ENCODE measurements at places on chromosomes 11 and 22.

DNA sequence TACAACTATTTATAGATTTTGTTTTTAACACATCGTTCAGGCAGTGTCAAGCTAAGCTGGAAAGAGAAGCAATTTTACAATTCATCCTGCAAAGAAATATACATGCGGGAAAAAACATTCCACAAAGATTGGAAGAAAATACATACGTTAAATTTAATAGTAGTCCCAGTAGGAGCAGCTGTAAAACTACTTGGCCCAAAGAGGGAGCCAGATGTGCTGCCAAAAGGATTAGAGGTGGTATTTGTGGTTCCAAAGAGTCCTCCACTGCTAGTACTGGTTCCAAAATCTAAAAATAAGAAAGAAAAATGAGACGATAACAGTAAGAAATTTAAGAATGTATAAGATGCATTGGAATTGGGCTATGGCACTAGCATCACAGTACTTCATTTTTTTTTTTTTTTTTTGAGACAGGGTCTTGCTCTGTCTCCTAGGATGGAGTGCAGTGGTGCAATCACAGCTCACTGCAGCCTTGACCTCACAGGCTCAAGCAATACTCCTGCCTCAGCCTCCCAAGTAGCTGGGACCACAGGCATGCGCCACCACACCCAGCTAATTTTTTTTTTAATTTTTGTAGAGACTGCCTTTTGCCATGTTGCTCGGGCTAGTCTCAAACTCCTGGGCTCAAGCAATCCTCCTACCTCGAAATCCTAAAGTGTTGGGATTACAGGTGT lies 21.5 kb downstream of the NUP98 start:
- DNase-seq = no peak

DNA sequence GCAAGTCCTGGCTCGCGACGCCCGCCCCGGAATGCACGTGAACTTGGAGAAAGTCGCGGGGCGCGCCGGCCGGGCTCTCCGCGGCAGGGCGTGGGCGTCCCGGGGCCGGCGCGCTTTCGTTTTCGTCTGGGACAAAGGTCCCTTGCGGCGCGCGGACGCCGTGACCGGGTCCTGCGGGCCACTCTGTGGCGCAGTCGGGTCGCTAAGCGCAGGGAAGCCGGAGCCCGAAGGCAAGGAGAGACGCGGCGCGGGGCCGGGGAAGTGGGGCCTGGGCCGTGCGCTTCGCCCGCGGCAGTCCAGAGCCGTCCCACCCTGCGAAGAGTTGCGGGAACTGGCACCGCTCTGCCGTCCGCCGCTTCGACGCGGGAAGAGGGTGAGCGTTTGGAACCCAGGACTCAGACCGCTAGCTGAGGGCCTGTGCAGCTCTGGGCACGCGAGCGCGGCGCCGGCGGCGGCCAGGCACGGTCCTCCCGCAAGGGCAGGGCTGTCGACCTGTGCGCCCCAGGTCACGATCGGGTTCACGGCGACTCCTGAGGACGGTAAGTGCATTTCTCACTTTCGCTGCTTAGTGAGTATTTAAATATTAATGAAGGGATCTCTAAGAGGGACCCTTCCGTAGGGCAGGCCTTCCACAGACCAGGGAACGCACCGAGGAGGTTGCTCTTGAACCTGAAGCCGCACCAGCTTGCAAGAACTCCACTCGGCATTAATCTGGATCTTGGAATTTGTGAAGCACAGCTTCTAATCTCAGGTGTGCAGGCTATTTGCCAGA lies 78.0 kb upstream of the PPARA start:
- DNase-seq = no peak

- DNase-seq = no peak
Measured at GRCh38 chr22:39148727-39149535, 3.5 kb downstream of the CBX7 start.

DNA sequence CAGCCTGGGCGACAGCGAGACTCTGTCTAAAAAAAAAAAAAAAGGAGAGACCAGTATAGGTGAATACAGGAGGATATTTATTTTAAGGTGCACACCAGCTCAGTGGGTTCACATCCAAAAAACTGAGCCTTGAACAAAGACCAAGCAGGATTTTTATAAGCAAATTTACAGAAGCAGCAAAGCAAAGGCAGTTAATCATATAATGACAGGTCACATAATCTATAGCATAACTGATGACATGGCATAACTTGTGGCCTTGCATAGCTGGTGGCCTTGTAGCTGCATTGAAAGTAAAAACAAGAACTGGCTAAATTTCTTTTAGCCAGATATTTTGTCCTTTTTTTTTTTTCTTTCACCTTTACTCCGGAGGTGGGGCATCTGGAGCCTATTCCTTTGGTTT lies 2.7 kb upstream of the PLAAT3 start:
- no peak for DNase-seq

DNA sequence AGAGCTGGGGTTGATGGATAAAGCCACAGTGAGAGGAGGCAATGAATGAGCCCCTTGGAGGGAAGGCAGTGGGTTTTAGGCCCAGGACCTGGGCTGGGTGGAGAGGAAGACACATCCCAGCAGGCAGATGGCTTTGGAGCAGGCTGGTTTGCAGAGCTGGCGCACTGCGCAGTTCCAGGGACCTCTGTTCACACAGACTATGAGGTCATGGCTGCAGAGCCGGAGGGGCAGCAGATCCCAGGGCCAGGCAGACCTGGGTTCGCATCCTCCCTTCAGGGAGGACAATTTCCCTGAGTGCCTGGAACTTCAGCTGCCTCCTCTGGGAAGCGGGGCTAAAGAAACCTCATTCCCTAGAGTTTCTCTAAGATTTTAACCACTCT lies 28.2 kb upstream of the DGKZ start:
- DNase-seq = no peak

DNA sequence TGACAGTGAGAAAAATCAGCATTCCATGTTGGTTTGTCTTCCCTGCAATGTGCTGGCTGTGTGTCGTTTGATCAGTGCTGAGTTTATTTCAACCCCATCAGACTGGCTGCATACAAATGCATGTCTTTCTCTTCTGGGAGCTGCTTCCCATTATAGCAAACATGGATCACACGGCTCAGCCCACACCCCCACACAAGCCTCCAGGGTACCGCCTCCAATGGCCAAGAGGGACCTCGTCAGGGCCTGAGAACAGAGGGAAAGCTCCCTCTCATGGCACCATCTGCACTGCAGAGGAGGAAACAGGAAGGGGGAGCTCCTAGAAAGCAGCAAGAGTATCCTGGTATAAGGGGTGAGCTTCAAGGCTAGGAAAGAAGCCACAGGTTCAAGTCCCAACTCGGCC lies 214.2 kb downstream of the LARGE1 start:
- no peak for DNase-seq

DNA sequence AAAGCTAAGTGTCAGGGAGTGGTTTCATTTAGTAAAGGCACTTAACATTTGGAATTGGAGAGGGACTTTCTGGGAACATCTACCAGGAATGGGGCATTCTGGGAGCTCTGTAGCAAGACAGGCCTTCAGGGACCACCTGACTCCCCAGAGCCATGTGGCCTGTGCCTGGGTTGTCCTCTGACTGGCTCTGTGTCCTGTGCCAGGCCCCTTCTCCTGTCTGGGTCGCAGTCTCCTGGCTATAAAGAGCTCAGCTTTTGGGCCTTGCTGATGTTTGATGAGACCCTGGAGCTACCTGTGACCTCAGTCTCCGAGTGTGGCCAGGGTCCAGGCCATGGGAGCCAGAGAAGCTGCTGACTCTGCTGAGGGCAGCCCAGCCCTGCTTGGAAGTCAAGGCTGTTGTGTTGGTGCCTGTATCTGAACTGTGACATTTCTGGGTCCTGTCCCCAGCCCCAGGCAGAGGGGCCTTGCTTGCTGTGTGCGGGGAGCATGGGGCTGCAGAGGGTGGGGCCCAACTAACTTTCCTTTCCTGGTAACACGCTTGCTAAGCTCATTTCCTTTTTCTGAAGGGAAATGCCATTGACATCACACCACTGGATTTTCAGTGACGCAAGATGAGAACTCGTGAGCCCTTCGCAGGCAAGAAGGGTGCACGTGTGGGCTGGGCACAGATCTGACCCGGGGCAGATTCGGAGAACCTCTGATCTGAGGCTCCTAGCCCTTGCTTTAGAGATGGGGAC lies 41.3 kb downstream of the LRRC32 start:
- peak; percentile 93 for DNase-seq

DNA sequence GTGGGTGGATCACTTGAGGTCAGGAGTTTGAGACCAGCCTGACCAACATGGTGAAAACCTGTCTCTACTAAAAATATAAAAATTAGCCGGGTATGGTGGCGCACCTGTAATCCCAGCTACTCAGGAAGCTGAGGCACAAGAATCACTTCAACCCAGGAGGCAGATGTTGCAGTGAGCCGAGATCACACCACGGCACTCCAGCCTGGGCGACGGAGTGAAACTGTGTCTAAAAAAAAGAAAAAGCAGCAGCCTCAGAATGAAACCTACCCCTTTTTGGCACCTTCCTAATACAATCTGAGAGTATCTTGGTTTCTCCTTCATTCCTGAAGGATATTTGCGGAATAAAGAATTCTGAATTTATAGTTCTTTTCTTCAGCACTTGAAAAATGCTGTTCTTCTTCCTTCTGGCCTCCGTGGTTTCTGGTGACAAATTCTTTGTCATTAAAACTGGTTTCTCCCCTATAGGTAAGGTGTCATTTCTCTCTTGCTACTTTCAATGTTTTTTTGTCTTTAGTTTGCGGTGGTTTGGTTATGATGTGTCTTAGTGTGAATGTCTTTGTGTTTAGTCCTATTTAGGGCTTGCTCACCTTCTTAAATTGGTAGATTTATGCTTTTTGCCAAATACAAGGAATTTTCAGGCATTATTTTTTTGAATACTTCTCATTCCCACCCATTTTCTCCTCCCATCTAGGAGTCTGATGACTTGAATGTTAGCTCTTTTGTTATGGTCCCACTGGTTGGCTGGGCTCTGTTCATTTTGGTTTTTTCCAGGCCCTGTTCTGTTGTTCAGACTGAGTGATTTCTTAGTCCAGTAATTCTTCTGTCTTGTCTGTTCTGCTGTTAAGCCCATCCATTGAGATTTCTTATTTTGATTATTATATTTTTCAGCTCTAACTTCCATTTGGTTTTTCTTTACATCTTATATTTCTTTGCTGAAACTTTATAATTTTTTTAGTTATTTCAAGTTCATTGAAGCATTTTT lies 15.4 kb downstream of the ASRGL1 start:
- DNase-seq = no peak

DNA sequence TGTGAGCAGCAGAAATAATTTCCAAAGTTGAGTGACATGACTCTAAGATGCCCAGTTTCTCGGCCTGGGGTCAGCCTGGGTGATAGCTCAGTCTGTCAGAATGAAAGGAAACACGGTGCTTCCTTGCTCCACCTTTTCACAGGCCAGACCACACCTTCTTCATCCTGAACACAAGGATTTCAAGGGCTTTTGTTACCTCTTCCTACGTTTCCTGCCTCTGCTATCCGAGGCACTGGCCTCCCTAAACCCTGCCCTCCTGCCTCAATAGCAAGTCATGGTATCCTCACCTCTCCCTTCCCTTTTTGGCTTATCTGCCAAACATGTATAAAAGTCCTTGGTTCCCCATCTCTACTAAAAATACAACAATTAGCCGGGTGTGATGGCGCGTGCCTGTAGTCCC lies 1.7 kb upstream of the OR51E1 start:
- no peak for DNase-seq

DNA sequence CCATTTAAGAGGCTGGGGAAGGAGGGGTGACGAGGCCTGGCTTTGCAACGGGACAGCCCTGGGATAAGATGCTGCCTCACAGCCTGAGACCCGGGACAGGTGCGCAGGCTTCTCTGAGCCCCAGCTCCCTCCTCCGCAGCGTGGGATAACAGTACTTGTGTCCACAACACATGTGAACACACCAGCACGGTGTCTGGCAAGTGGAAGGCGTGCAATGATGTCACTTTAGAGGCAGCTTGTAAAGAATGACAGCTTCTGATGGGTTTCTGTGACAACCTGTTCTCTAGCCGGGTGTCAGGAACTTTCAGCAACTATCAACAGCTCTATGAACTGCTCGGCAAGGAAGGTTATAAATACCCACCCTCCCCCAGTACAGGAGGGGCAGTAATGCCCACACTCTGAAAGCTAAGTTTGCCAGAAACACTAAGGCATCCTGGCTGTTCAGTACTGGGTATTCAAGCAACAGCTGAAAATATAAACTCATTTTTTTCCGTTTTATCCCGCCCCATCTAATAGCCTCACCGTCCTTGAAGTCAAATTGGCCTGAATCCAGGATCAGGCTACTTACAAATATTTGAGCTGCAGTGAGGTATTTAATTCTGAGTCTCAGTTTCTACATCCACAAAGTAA lies 59.7 kb downstream of the MYH9 start:
- DNase-seq = no peak

GRCh38 chr22:45159652-45160462 lies 3.9 kb upstream of the NUP50 start:
- DNase-seq = peak; percentile 44

DNA sequence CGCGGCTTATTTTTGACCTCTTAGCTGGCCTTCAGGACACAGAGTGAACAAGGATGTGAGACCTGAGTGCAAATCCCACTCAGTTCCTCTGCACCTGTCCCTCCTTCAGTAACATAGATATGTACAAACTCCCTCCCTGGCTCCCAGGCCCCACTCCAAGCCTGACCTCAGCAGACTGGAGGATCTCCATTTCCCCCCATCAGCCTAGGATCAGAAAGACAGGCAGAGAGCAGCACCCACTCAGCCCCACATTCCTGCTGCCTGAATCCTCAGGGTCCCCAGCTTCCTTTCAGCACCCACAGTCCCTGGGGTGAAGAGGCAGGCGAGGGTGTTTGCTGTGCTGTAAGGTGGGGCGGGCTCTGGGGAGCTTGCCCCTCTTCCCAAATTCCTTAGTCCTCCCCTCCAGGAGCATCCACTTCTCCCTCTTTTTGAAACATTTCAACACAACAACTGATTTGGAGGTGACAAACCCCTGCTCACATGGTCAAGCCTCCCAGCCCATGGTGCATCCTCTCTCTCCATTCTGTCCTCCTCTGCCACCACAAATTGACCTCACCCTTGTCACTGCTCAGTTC lies 151.1 kb downstream of the FEZ1 start:
- no peak for DNase-seq

GRCh38 chr11:8747173-8747572 lies 64.6 kb downstream of the RPL27A start:
- no peak for DNase-seq

DNA sequence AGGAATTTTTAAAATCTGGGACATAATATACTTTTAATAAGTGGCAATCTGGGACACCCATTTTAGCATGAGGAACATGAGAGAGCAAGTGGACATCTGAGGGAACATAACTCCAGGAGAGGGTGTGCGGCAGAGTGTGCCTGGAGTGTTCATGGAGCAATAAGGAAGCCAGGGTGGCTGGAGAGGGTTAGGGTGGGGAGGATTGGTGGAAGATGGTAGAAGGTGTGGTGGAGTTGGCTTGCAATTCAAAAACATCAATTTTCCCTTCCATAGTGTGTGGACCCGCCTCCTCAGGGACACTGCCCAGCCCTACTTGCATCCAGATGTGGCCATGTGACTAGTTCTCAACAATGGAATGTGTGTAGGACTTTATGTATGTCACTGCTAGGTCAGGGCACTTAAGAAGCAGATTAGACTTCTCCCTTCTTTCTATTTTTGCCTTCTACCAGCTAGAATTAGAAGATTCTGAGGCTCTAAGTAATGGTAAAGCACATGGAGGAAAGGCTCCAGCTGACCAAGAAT lies 4.4 kb upstream of the DENND5A start:
- DNase-seq = no peak

DNA sequence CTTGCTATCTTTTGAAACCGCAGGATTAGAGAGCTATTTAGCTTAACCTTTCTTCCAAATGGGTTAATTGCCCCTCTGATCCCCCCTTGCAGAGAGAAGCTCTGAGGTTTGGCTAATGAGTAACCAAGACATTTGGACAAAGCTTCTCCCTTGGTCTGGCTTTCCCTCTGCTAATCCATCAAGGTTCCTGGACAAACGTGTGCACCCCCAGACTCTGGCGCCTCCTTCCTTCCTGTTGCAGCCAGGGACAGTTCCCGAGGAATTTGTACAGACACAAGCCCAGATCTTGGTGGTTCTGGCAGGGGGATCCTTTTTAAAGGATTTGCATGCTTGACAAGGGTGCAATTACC lies 1.6 kb downstream of the KIAA1671 start:
- DNase-seq = no peak
